Stimulated activated CD4-positive, alpha-beta T cell treated with anti-CD3 and anti-CD28 coated beads, Interleukin-4, amount 100 ng/mL, for 24 hours (primary cell): ENCODE measurements at places on chromosomes 4 and X.

DNA sequence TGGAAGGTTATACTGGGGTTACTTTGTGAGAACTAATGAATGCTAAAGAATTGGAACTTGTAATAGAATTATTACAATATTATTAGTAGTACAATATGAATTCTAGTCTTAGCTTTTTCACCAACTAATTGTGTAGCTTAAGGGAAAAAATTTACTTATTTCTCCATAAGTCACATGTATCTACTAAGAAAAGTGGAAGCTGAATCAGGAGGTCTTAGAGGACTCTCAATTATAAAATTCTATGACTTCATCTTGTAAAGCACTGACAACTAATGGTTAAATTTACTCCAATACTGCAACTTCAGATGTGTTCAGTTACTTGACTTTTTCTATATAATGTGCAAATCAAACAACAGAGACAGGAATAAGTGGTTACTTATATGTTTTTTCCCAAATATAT is 899 bp upstream of the TMPRSS11D start:
- no peak for DNase-seq

DNA sequence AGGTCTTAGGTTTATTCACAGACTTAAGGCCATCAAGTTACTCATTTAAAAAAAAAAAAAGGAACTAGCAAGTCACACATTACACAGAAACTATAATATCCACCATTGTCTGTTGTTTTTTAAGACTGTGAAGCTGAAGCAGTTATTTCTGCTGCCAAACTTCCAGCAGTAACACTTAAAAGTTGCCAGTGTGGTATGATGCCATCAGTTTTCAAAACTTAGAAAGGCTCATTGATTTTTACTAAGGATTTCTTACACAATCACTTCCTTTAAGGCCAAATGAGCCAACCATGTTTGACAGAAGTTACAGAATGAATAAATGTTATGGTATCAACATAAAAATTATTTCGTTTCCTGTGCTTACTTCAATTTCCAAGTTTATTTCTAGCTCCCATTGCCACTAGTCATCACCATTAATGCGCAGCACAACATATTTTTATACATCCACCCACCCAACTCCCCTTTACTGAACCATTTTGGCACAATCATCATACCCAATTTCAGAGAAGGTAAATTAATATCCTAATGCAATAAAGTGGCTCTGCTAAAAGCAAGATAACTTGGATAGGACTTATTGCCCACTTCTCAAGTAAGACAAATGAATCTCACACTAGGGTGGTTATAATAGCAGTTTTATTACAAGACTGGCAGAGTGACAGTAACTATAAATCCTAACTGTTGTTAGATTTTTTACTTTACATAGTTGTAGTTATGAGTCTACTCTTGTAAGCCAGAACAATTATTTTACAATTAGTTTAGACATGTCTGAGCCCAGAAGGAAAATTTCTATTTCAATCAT is 13.1 kb downstream of the PDGFC start:
- no peak for DNase-seq

DNA sequence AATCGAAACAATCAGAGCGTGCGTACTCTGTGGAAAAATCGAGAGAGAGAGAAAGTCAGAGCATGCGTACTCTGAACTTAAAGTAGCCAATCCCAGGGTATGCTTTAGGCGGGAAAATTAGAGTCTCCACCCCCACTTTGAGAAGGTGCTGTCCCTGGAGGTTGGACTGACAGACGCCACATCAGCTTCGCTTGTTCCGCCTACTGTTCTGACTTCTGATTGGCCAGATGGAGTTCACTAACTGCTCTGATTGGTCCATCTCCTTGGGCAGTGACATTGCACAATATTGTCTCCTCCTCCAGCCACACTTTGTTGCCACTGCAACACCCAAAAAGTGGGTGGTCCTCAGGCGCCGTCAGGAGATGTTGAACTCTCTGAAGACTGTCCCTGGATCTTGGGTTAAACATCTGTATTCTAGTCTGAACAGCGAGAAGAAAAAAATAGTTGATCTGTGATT is at the start of gene SSX5:
SSX5 (minus strand) TSS at position 51 of the 457 bp plus-strand sequence. CDS start 1,437 bp downstream, outside the sequence.
- no peak for DNase-seq

GRCh38 chr4:153469031-153469430 is 2.9 kb downstream of the TMEM131L start:
- DNase-seq: no peak

GRCh38 chrX:21940356-21940829 is at the start of gene SMS:
TSS of gene SMS (plus strand) at chrX:21940709. CDS start at chrX:21940825, 116 bp downstream.
- DNase-seq: peak; percentile 54

DNA sequence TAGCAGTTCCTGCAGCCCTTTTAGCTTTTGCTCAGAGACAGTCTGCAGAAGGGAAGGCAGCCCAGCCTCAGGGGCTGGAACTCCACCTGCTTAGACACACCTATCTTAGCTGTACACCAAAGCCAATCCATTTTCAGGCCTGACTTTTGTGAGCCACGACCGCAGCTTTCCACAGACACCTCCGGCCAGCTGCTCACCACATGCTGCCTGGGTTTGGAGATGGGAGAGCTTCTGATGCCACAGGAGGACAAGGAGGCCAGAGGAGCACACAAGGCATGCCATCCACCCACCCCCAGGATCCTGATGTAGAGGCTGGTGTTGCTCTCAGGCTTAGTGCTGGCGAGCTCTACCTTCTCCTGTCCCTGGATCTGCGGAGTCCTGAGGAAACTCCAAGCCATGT is 141.8 kb upstream of the NALF2 start:
- no peak for DNase-seq

- DNase-seq: no peak
Measured at GRCh38 chr4:60780874-60781273, 419.3 kb upstream of the ADGRL3 start.

DNA sequence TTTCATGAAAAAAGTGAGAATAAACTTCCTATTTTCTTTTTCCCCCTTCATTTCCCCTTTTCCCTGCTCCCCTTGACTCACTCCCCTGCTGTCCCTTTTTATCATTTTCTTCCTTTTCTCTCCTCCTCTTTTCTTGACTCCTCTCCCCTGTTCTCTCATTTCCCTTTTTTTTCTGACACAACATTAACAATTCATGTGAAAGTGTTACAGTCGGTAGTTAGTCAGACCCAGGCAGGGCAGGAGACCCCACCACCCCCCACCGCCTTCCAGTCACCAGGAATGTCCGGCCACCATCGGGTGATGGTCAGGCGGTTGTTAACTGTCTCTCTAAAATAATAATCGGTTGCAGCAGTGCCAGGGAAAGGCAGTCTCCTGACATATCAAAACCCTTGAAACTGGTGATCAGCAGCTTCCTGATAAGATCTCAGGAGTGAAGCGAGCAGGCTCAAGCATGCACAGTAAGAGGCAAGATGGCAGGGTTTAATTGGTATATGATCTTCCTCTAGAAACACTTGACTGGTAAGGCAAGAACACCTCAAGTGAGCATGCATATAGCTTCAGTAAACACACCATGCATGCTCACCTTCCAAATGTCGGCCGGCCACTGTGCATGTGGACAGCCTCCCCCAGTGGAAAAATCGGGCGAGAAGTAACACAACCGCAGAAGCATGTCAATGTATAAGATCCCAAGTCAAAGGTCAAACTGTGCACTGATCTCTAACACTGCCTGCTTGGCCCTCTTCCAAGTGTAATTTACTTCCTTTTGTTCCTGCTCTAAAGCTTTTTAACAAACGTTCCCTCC is 191.4 kb downstream of the NDST4 start:
- DNase-seq: no peak

DNA sequence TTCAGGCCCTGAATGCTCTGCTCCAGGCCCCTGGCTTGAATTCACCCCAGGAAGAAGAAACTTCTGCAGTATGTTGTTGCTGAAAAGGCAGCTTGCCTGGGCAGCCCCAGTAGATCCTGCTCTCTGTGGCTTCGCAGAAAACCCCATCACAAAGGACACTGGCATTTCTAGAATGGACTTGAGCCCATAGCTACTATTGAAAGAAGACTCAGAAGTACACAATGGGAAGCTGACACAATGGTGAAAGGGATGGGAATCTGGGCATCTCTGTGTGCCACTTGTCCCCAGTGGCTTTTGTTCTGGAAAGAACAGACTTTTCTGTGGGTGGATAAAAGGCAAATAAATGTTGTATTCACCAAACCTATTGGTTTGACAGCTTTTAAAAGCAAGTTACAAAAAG is 67.4 kb upstream of the SCML1 start:
- DNase-seq: no peak

- DNase-seq: no peak
Measured at GRCh38 chrX:153869473-153870287, 16.3 kb downstream of the L1CAM start.

GRCh38 chr4:117691572-117692351 is 342.5 kb upstream of the NDST3 start:
- DNase-seq: no peak

DNA sequence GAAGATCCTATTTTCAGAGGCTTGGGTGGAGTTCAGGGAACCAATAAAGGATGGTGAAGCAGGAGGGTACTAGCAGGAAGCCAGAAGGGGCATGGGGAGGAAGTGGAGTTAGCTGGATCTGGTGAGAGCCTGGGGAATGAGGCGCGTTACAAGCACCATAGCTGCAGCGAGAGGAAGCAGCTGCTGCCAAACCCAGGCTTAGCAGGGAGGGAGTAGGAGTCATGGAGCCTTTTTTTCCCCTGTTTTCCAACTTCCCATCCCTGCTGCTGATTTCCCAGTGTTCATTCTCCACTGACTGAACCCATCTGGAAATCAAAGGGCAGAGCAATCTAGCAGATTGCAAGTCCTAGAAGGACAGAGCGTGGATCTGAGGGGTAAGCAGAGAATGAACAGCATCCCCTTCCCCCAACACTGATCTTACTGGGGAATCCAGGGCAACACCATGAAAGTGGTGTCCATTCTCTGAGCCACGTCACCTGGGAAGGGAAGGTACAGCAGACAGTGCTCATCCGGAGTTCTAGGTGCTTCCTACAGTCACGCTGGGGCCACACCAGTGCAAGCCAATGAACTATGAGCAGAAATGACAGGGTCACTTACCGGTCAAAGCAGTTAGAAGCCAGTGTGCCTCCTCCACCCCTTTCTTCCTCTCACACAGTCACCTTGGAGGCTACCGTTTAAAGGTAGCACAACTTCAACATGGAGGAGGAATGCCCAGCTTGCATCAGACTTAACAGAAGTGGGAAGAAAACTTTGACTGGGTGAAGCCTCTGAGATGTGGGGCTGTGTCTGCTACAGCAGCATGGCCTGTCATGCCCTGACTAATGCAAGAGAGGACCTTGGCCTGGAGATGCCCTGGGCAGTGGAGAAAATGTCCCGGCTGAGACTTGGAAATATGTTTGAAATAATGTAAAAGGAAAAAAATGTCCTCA is 36.7 kb downstream of the SMIM20 start:
- DNase-seq: no peak

DNA sequence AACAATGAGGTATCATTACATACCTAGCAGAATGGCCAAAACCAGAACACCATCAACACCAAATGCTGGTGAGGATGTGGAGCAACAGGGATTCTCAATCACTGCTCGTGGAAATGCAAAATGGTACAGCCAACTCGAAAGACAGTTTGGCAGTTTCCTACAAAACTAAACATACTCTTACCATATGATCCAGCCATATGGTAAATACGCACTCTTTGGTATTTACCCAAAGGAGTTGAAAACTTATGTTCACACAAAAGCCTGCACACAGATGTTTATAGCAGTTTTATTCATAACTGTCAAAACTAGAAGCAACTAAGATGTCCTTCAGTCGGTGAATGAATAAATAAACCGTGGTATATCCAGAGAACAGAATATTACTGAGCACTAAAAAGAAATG is 7.8 kb downstream of the CASP3 start:
- DNase-seq: no peak

DNA sequence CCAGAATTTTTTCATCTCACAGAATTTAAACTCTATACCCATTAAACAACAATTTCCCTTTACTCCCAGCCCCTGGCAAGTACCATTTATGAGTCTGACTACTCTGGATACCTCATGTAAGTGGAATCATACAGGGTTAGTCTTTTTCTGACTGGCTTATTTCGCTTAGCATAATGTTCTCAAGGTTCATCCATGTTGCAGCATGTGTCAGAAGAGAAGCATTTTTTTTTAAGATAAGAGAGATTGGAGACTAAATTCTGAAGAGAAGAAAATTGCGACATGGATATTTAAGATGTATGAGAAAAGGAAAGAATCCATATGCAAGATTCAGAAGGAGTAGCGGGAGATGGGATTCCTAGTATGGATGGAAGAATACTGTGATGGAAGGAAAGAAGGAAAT is 11.3 kb upstream of the SLC9B1 start:
- DNase-seq: no peak

DNA sequence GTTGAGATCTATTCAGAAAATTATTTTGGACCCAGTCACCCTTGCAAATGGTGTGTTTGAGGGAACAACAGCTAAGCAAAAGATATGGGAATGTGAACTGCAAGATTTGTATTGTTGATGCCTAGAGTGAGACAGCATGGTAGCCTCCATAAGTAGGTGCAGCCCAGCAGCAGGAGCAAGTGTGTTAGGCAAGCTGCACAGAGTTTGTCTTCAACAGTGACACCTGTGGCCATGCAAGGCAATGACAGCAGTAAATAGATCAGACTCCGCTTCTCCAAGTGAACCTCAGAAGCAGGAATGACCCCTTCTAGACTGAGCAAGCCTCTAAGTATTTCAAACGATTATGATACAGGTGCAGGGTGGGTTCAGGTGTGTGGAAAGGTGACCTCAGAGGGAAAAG is 133.4 kb upstream of the MSX1 start:
- DNase-seq: no peak

DNA sequence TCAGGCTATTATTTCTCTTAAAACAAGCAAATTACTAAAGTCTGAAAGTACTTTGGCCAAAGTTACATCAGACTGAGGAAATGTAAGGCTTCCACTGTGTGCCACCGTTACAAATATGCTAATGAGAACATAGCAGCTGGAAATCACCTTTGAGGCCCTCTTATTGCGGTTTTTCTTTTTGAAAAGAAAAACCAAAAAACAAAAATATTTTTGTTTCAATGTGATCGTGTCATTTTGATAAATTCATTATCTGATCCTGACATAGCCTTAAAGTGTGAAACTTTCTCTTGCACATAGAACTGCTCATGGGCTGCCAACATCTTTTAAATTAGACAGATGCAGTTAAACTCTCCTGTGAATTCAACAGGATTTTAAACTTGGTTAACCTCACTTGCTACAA is 2.8 kb upstream of the TIFA start:
- peak; percentile 44 for DNase-seq
